Non-pigmented ciliary epithelial cell (primary cell): ENCODE measurements at places on chromosomes 11 and 22.

GRCh38 chr11:47987781-47988180, 7.4 kb downstream of the PTPRJ start:
- DNase-seq = no peak

GRCh38 chr11:22193348-22194051, 615 bp downstream of the ANO5 start:
- DNase-seq = no peak

- DNase-seq = no peak
These were observed 4.8 kb downstream of the SMTN start for GRCh38 chr22:31085928-31086327.

DNA sequence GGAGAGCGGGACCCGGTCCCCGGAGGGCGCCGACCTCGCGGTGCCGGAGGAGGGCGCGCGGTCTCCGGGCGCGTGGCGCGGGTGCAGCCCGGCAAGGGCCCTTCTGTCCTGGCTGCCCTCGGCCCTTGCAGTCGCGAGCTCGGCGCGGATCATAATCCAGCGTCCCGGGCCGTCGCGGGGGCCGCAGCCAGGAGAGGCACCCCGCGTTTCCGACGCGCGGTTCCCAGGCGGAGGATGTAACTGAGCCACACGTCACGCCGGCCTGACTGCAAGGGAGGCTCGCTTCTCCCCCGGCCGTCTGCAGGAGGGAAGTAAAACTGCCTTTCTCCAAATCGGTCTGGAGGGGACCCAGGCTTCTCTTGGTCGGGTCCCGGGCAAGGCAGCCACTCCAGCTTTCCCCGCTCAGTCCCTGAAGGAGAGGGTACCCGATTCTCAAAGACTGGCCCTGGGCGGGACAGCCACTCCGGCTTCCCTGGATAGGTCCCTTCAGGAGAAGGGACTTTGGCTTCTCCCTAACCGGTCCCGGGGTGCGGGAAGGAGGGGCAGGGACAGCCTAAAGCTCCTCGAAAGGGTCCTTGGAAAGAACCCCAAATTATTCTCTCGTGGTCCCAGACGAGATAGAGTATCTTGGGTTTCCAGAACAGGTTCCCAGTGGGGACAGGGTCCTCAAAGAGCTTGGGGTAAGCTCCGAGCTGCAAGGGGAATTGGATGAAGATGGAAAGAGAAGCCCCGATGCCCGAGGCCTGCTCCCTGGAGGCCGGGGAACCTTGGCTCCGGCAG, 836 bp downstream of the SPON1 start:
- DNase-seq = no peak

DNA sequence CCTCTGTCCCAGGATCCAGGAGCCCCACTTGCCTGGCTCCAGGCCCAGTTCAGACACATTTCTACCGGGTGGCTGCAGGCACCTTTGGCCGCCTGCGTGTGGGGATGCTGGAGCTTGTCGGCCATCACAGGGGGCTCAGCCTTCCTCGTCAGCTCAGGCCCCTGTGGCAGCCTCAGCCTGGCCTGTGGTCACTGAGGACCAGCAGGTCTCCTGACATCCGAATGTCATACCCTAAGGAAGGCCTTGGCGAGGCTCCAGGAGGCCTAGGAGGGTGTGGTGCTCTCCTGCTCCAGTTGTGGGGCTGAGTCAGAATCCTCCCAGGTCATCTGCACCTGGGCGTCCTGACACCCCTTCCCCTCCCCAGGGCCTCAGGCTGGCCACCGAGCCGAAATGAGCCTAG, 14.9 kb upstream of the SOX10 start:
- DNase-seq = no peak

GRCh38 chr11:109940816-109941215, 152.4 kb upstream of the ZC3H12C start:
- DNase-seq = peak; percentile 79

DNA sequence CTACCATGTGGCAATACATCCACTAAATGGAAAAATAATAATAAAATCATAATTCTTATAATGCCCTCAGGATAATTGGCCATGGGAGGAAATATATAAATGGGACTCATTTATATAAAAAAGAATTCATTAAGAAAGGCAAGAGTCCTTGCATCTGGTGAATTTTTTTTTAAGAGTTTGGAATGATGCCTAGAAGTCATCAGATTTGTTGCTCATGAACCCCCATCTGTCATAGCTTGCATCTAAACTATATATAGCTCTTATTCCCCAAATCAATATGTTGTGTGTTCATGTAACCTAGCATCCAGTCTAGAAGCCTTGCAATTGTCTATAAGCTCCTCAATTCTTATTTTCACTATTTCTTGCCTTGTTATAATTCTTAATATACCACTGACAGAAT, 75.9 kb downstream of the CADM1 start:
- DNase-seq = no peak

DNA sequence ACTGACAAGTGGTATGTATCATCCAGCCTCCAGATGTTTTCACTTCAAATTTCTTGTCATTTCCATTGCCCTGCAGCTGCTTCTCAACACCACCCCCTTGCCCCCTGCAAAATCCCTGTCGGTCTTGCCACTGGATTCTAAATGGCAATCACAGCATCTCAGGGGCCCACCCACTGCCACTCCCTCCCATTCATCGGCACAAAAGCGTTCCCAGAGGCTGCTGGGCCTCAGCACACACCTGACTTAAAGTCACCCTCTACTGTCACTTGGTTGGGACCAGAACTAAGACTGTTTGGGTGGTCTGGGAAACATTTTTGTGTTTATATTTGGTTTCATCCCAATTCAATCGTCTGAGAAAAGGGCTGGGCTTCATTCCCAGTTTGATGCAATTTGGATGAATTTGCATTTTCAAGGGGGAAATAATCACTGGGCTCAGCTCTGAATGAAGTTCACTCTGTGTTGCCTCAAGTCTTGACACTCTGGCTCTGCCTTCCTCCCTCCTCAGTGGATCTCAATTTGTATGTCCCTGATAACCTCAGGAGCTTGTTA, 27.1 kb downstream of the SYT13 start:
- DNase-seq = no peak

- no peak for DNase-seq
These were observed 42.7 kb downstream of the IGLL1 start for GRCh38 chr22:23537416-23537815.

GRCh38 chr11:13463779-13464290, 813 bp upstream of the BTBD10 start:
- DNase-seq = no peak

GRCh38 chr11:93942176-93942575, 79.0 kb upstream of the HEPHL1 start:
- no peak for DNase-seq

DNA sequence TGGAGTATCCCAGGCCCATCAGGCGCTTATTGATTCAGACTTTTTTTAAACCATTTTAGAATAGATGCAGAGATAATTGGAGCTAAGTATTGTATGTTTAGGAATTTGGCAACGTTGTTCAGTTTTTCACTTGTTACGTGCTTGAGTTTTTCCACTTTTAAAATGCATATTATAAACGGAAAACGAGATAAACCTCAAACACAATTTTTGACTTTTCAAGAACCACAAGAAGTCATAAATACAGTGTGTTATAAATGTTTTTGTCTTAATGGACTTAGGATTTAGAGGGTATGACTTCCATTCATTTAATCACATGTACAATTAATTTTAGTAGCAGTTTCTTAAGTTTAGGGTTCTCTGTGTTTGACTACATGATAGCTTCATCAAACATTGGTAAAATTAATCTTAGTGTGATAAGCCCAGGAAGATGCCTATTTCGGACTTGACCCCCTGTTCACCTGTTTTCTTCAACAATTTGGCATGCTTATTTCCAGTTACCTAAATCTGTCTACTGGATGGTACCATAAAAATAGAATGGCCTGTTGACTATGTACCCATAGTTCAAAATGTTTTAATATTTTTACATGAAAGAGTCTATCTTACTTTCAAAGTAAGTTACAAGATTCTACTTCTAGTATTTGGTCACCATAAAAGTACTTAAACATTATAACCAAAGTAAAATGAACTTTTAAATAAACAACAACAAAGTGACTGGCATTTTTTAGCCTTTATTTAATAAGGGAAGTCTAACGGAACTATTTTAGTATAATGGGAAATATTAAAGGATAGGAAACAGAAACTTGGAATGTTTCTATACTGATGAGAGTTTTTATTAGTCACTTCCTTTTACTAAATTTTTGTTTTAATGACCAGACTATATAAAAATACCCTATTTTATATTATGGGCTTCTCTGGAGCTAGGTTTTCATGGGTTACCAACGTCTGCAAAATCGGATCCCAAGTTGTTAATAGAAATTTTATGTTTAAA, 1.4 kb downstream of the ZC3H12C start:
- DNase-seq = no peak

GRCh38 chr11:134797411-134798089, 385.5 kb upstream of the B3GAT1 start:
- DNase-seq = no peak

DNA sequence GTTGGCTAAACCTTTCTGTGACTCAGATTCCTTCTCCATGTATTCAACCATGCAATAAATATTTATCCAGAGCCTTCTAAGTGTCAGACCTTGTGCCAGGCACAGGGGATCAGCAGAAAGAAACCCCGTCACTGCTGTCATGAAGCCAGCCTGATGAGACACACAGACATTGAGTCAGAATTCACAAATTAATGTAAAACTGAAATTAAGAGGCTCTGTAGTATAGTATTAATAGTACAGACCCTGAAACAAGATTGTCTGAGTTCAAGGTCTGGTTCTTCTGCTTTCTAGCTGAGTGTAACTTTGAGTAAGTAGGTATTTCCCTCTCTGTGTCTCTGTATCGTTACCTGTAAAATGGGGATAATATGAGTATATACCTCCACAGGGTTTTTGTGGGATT, 46.9 kb downstream of the ME3 start:
- DNase-seq = no peak

- DNase-seq = peak; percentile 68
These were observed 56.0 kb downstream of the DCUN1D5 start for GRCh38 chr11:103035791-103036434.

DNA sequence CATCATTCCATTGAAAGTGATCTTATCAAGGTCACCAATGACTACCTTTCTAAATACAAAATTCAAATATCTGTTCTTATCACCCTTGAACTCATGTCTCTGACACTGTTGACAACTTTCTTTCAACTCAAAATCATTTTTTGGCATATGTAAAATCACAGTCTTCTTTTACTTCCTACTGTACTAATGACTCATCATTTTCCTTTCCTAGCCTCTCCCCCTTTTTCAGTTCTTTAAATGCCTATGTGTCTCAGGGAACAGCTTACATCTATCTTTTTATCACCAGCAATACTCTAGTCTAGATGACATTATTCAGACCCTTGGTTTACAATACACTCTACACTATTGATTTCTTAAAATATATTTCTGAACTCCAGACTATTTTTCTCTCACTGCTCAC, 2220.7 kb upstream of the RAG2 start:
- no peak for DNase-seq

DNA sequence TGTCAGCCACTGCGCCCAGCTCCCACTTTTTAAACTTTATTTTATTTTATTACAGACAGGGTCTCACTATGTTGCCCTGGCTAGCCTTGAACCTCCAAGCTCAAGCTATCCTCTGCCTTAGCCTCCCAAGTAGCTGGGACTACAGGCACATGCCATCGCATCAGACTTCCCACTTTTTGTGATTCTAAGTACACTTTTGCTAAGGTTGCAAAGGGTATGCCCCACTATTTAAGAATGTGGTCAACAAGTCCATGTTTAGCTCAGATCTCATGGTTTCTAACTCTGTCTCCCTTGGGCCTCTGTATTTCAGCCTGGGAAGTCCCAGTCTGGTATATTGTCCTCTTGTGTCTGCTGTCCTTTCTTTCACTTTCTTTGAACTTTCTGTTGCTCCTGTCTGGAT, 35.3 kb downstream of the EXPH5 start:
- no peak for DNase-seq

GRCh38 chr22:19779685-19780268, 19.2 kb downstream of the TBX1 start:
- no peak for DNase-seq

- DNase-seq = no peak
These were observed 18.2 kb downstream of the ZBTB16 start for GRCh38 chr11:114077482-114078305.

- DNase-seq = no peak
These were observed 356.5 kb downstream of the INSC start for GRCh38 chr11:15471048-15471894.

DNA sequence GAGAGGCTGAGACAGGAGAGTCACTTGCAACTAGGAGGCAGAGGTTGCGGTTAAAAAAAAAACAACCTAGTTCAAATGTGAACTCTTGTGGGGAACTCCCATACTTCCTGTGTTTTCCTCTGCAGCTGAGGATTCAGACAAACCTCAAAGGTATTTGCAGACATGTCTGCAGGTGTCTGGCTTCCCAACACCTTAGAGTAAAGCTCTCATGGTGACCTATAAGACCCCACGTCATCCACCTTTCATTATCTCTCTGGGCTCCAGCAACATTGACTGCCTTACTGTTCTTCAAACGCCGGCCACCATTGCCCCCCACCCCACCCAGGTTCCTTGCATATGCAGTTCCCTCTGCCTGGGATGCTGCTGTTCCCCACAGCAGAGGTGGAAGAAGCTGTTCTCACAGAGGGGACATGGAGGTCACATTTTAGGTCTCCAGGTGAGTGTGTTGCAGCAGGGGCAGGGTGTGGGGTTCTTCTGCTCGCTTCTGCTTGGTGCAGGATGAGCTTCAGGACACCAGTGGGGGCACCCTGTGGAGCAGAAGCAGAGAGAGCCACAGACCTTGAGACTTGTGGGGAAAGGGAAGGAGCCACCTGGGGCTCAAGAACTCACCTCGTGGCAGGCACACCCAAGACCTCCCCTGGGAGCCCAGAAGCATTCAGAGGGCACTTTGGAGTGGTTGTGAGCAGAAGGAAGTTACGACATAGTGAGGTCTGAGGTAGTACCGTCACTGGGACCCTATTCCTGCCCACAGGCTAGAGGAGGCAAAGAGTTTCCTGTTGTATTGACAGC, 203.2 kb downstream of the CSNK2A3 start:
- no peak for DNase-seq

- no peak for DNase-seq
These were observed 1306.0 kb downstream of the TBC1D22A start for GRCh38 chr22:48068323-48068885.

DNA sequence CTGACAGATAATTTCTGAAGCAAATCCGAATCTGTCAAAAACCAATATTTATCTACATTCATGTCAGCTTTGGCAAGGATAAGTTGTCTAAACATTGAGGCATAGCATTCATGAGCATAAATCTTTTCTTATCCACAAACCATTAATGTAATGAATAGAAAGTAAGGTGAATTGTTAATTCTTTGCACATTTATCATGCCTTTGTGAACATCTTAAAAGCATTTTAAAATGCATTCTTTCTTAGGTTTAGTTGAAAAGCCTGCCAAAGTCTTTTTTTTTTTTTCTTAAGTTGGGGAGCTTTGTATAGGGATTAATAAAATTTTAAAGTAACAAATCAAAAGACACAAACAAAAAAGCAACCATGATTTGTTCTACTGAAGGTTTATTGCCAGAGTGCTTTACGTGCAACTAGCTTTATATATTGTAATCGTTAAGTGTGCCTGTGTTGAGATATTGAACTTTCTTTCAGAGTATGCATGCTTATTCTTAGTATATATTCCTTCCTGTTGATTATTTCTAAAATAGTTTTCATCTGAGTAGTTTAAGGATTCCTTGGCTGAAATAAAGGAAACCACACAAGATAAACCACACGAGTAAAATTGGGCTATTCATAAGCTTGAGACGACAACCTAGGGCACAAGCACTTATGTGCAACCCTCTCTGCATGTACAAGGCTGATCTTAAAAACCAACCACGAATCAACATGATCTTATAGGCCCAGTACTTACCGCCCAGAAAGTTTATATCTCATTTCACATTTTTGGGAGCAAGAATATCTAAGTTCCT, 1110.9 kb upstream of the CNTN5 start:
- DNase-seq = peak; percentile 52

GRCh38 chr22:24315367-24315966, 44.8 kb downstream of the SPECC1L start:
- DNase-seq = no peak

GRCh38 chr11:118927554-118928100, 1.9 kb upstream of the BCL9L start:
- no peak for DNase-seq
